GM12865 (cell line): ENCODE measurements at places on chromosomes 1 and 21.
A peak's percentile ranks its signal among the peaks of the same experiment; 100 is the strongest.

DNA sequence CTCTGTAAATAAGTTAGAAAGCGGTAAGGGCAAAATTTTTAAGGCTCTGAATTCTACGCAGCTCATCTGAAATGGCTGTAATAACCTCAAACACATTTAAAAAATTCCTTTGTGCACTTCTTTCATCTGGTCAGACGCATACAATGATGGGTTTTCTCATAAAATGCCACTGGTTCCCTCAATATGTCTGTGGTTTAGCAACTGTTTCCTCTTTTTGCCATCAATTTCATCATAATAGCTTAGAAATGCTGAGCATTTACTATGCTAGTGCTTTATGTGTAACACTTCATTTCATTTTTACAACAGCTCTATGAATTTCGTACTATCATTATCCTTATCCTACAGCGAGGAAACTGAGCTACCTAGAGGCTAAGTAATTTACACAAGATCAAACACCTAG lies 35.3 kb upstream of the DMRTA2 start:
- DNase-seq = no peak

DNA sequence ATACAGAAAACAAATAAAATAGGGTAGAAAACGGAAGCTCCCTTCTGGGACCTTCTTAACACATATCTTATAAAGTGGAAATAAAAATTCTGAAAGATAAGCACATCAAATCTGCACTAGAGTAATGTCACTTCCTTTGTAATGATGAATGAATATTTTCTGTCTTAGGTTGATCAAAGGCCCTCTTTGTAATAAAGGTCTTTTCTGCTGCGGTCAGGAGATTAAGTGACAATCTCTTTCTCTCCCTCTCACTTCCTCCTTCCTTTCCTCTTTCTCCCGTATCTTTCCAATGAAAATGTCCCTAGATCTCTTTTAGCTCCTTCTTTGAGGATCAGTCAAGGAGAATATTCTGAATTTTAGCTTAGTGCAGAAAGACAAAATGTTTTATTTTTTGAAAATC lies 33.8 kb downstream of the TMCO1 start:
- DNase-seq = no peak

DNA sequence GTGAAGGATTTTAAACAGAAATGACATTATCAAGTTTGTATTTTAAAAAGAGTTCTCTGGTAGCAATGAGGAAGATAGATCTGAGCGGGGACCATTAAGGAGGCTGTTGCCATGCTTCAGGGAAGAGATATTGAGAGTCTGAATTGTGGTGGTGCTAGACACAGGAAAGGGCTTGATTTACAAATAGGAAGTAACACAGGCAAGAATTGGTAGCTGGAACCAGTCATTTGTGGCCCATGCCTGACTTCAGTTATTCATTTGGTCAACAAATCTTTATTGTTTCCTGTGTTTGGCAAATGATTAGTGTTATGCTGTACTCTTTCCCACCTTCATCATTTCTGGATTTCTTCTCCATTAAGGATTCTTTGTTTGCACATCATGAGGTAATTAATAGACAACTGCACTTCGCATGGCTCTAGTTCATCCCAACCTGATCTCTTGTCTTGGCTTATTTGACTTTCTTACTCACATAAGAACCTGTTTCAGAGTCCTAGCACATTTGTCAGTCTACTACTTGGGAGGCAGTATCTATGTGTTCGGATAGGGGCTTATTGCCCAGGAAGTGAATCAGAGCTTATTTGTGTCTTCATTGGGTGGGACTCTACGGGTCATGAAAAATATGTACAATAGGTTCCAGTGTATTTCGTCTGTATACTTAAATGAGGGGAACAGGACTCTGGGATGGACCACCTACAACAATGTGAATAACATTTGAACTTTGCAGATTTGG lies 32.3 kb downstream of the EEIG2 start:
- peak; percentile 5 for DNase-seq

- DNase-seq = no peak
These were observed 125.1 kb downstream of the NFIA start for GRCh38 chr1:61207416-61207815.

DNA sequence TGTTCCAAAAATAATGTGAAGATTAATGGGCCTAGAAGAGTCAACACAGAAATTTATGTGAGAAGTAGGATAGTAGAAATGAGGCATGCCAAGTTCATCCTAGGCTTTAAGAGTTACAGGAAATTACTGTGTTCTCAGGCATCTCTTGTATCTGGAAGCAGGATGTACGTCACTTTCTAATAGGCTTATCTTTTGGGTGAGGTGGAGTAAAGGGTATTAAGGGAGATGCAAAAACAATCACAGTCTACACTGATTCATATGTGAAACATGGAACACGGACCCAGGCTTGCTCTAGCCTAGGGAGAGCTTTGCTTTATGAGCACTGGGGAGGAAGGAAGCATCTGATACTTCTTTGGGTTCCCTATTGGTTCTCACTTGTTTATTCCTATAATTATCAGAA lies 84.5 kb upstream of the RGS4 start:
- no peak for DNase-seq
